ENCODE measurements at places on chromosomes 1 and 21.

DNA sequence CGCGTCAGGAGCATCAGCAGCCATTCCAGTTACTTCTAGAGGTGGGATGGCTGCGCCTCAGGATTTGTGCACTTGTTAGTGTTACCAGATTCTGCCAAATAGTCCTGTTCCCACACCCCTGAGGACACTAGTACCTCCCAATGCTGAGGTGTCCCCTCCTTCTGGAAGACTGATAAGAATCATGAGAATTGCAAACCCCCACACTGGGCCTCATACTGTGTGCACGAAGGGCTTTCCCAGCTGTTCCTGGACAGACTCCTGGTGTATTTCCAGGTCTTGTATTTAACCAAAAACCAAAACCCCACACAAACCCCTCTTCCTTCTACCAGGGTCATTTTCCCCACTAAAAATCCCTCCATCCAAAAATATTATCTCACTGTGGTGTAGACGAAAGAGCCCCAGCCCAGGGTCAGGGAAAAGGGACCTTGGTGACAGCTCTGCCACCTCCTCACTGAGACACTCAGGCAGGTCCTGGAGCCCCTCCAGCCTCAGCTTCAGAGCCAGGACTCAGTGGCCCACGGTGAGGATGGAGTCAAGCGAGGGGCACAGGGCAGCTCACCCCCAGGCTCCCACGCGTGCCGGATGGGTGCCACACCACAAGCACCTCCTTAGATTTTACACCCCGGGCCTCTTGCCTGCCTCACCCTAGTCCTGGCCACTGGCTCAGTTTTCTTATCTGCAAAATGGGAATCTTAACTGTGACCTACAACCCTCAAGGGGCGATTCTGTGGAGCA is 131.4 kb upstream of the RUNX3 start:
- no peak for DNase-seq

DNA sequence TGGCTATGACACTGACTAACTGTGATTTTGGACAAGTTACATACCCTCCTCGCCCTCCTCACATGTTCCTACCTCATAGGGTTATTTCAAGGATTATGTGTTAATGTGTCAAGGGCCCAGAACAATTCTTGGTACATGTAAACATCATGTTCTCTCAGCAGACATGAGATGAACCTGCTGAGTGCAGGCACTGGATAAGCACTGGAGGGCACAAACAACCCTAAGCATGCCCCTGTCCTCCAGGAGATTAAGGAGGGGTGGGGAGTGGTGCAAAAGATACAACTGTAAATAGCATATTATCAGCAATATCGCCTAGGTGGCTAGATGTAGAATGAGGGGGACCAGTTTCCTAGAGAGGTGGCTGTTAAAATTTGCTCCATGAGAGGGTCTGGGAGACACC is 17.7 kb upstream of the RGS16 start:
- no peak for DNase-seq

DNA sequence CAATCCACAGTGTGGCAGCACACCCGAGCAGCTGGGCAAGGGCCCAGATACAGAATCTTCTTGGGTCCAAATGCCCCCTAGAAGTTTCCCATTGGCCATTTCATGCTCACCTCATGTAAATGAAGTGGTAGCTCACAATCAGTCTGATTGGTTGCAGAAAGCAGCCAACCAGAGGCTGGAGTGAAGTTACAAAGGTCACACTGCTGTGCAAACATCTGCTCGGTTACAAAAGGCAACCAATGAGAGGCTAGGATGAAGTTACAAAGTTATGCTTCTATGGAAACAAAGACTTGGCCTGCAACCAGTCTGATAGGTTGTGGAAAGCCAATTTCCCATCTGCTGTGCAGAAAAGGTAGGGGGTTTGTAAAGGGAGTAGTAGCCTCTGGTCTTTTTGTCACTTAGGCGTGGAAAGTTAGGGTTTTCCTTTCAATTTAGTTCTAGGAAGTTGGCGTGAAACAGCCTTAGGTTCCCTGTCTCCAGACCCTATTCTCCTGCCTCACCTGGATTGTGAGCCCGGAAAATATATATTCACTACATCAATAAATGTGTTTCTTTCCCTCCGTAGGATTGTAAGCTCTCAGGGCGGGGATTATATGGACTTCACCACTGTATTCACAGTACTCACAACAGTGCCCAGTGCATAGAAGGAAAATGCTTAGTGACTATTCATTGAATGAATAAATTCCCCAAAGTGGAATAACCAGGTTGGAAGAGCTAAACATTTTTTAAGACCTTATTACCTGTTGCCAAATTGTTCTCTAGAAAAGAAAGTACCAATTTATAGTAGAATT is 91.9 kb downstream of the URB2 start:
- no peak for DNase-seq

- DNase-seq: no peak
Measured at GRCh38 chr1:56080123-56080522, 499.2 kb downstream of the PLPP3 start.

- no peak for DNase-seq
Measured at GRCh38 chr1:16986962-16987361, 6.5 kb upstream of the MFAP2 start.

DNA sequence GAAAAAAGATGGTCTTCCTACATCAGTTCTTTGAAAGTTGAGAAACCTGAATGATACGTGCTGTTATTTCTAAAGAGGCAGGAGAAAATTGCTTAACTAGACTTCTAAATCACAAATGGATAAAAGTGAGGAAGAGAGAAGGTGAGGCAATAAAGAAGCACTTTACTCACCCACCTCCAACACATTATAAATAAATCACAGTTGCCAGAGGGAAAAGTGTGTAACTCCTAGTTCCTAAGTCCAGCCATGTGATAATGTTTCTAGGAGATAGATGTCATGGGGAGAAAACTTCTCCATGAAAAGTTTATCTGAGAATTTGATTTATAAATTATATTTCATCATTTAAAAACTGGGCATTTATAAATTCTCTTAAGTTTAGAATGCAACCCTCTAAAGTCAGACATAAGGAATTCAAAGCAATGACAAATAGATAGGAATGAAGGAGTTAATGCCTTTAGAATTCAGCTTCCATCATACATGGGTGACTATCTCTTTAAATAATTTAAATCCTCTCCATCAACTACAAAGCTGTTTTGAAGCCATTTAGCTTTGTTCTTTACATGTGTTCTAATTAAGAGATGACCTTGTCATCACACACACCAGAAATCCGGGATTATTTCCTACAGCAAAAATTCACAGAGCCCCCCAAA is 60.0 kb downstream of the NRIP1 start:
- DNase-seq: no peak

GRCh38 chr1:91744953-91745639 is 140.9 kb downstream of the TGFBR3 start:
- no peak for DNase-seq

DNA sequence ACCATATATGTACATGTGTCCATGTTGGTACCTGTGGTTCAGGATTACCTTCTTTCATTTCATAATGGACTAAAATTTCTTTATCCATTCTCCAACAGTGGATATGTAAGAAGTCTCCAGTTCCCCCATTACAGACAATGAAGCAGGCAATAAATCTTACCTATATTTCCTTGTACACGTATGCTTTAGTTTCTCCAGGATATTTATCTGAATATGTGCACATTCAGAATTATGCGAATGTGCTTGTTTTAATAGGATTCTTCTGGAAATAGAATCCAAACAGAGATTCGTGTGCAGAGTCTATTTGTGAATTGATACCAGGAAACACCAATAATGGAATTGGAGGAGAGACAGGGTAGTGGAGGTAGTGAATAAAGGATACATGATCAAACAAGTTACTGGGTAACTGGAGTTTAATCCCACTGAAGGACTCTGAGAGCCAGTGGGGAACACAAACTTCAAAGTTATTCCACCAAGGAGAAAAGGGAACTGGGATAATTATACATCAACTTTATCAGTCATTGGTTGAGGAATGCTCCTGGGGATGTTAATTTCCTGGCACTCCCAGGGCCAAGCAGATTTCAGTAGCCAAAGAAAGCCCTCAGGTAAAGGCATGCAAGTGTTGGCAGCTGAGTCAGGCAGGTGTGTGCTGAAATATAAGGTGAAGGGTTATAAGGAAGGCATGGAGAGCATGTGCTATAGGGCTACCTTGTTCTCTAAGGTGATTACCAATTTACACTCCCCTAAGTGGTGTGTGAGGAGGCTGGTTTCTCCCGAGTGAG is 374.9 kb upstream of the PBX1 start:
- DNase-seq: no peak

GRCh38 chr1:16275591-16275990 is 38.6 kb upstream of the CPLANE2 start:
- DNase-seq: no peak

DNA sequence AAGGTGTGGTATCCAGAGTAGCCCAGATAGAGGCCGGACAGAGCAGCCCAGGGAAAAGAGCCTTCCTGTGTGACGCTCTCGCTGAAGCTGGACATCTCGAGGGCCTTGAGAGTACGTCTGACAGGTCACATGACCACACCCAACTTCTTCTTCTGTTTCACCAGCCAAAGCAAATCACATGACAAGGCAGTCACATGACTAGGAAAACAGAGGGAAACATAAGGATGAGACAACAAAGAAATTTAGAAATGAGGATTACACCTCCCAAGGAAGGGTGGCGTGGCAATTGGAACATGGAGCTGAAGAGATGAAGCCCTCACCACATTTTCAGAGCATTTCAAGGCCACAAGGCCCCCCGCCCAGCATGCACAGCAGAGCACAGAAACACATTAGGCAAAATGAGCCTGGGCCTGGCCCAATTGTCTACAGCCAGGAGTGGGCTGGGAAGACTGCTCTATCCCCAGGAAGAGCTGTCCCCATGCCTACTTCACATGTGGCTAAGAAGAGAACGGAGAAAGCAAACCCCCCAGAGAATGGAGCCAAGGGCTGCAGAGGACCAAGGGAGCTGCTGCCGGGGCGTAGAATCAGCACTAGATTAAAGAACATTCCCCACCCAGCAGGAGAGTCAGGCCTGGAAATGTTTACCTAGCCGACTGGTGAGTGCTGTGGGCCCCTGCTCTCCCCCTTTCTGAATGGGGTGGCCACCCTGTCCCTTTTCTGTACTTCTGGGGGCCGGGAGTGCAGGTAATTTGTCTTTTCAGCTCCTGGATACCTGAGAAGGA is 305.1 kb downstream of the NPHP4 start:
- DNase-seq: no peak

DNA sequence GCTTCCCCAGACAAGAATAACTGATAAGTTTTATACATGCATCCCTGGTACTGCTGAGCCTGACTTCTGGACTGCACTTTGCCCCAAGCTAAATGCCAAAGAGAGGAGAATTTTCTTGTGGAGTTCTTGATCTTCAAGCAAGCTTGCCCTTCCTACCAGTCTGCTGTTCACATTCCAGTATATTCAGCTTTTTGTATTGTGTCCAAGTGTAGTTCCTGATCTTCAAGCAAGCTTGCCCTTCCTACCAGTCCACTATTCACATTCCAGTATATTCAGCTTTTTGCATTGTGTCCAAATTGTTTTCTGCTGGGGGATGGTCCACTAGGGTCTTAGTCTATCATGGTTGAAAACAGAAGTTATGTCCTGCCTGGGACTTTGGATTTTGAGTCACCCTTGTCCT is 894 bp upstream of the TSEN15 start:
- DNase-seq: no peak

- DNase-seq: no peak
Measured at GRCh38 chr21:38487901-38488639, 10.2 kb downstream of the ERG start.

DNA sequence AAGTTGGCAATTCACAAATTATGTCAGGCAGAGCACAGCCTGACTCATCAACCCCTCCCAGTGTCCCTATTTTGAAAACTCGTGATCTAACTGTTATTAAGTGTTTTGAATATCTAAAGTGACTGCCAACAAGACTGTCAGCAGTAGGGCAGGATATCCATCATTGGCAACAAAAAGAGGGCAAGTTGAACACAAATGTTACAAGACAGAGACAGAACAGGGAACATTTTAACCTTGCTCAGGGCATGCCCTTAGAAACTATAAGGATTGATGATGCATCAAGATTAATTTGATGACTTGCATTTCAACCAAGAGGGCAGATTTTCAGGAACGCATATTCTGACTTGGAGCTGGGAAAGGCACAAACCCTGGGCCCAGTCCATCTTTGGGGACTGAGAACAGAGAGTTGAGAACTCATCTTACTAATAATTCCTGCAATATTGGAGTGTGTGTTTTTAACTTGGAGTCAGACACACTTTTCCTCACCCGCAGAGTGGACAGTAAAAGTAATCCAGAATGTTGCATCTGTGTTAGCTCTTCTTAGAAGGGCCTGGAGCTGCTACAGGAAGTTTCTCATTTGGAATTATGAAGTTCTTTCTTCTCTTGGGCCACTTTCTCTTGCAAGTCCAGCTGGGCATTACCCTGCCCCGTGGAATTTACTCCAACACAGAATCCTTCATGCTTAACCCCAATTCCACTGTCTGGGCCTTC is 317.2 kb downstream of the LTN1 start:
- DNase-seq: no peak

GRCh38 chr1:159868766-159869165 is 6.3 kb upstream of the VSIG8 start:
- no peak for DNase-seq

- DNase-seq: no peak
Measured at GRCh38 chr1:51784997-51785421, 93.5 kb downstream of the NRDC start.

DNA sequence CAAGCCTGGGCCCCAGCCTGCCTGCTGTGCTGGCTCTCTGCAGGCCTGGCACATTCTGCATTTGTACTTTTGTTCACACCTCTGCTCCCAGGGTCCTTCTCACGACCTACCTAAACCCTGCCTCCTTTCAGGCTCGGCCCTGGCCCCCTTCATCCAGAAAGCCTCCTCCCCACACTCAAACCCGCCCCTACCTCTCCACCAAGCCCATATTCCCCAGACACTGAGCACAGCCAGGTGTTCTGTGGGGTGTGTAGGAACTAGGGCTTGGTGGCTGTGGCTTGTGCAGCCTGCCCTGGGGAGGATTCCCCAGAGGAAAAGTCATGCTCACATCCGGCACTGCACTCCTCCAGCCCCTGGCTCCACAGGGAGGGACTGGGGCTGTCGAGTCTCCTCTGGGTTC is 8.2 kb upstream of the MIXL1 start:
- no peak for DNase-seq

GRCh38 chr1:239833723-239834122 is 258.0 kb upstream of the FMN2 start:
- DNase-seq: no peak

DNA sequence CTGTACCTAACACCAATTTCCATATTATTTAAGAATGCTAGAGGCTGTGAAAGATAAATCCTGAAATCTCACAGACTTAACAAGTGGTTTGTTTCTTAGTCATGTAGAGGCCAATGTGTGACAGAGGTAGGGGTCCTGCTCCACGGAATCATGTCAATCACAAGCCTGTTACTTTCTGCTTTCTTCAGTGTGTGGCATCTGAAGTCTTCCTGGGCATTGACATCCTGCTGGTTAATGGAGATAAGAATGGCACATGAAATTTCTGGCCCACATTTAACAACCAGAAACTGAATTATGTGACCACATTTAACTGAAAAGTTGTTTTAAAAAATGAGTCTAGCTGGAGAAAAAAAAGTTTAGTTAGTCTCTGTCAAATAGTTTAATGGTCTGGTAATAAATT is 68.3 kb upstream of the PLA2G4A start:
- no peak for DNase-seq
